NCI-H1694 treated with DMSO at 0.1 percent for 48 hours (cell line): ENCODE measurements at places on chromosomes 5 and 9.
A peak's percentile ranks its signal among the peaks of the same experiment; 100 is the strongest.

DNA sequence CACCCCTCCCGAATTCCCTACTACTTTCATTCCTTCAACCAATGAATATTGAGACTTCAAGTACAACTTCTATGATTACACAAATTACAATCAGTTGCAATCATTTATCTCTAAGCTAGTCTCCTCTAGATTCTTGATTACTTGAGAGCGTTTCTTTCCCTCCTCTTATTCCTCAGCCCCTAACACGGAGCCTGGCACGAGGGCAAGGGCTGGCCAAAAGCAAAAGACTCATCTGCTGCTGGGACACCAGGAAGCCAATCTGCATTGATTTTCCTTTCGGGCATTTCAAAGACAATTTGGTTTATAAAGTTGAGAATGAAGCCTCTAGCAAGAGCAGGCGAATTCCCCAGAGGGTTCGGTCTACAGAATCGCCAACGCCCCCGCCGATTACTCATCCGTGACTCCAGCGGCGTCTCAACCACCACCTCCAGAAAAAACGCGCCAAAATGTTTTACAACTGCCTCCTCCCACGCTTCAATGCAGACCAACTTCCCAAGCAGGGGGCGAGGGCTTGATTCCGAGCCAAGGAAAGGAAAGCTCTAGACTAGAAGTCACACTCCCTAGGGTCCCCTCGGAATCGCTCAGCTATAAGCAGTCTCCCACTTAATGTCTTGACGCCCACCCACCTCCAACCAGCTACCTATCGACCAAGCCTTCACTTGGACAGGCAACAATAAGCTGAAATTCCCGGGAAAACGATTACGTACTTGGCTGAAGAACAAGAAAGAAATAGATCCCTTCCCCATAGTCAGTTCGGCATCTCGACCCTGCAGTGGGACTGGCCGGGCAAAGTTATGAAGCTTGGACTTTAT, 1.5 kb downstream of the PCSK1 start:
- DNase-seq, result no peak

DNA sequence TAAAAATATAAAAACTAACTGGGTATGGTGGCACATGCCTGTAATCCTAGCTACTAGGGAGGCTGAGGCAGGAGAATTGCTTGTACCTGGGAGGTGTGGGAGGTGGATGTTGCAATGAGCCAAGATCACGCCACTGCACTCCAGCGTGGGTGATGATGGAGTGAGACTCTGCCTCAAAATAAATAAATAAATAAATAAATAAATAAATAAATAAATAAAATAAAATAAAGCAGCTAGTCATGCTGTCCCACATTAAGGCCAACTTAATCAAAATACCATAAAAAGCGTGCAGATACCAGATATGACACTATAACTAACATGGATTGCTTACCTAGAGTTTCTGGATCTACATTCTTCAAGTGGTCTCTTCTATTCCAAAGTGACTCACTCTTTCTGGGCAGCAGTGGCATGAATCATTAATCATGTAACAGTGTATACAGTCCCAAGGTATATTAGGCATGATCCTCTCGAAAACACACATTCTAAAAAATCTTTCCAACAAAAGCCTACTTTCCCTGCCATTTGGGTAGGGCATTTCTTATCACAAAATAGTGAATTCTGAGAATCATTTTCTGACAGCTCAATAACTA, 187.1 kb downstream of the ELAVL2 start:
- DNase-seq, result no peak

GRCh38 chr5:40986666-40987065, 77.4 kb downstream of the C7 start:
- no peak for DNase-seq

DNA sequence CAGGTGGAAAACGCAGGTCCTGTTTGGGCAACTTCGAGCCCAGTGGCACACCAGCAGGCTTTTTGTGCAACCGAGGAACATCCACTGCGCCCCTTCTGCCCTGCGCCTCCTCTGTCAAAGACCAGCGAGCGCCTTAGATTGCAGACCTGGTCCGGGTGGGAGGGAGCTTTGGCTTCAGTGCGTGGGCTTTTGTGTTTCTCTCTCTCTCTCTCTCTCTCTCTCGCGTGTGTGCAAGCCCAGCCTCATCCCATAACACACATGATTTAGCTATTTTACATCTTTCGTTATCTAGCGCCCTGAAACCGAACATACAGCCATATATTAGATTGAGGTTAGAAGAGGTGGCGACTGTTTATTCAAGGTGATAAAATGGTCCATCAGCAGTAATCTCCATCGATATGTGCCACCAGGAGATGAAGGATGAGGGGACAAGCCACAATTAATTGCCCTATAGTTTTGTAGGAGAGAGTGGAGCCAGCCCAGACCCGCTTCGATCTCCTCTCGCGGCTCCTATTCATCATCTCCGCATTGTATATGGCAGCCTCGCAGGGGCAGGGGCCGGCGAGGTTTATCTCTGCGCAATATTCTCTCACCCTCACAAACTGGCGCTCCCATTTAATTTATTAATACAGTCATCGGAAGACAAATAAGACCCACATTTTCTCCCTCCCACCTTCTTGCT, 5.3 kb downstream of the PRDM6 start:
- no peak for DNase-seq

DNA sequence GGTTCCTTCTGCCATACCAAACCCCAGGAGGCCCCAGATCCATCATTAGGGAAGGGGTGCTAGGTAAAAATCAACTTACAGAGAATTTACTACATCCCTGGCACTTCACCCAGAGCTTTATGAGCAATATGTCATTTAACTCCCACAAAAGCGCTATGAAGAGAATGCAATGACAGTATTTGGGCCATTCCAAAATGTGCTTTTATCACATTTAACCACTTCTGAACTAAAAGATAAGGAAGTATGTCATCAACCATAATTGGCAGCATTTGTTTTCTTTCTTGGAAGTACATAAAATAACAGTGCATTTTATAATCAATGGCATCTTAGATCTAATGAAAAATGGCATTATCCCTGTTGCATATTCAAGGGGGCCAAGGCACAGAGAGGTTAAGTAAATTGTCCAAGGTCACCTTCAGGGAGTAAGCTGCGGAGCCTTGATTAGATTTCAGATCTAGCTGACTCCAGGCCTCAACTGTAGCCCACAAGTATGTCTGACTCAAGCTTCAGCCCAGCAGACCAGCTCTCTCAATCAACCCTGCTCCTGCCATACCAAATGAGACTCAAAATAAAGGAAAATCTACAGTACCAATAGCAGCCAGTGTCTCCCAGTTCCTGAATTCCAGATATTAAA, 16.5 kb downstream of the SH3TC2 start:
- no peak for DNase-seq

- no peak for DNase-seq
Observed at GRCh38 chr9:35395706-35396101, 94.2 kb upstream of the RUSC2 start.

GRCh38 chr9:130736834-130737233, 43.3 kb downstream of the EXOSC2 start:
- no peak for DNase-seq

GRCh38 chr9:3401221-3401954, 124.4 kb downstream of the RFX3 start:
- DNase-seq, result peak; percentile 75
